ENCODE measurements at places on chromosomes 11 and 22.

- DNase-seq: no peak
These were observed 6.8 kb downstream of the C11orf21 start for GRCh38 chr11:2294926-2295290.

DNA sequence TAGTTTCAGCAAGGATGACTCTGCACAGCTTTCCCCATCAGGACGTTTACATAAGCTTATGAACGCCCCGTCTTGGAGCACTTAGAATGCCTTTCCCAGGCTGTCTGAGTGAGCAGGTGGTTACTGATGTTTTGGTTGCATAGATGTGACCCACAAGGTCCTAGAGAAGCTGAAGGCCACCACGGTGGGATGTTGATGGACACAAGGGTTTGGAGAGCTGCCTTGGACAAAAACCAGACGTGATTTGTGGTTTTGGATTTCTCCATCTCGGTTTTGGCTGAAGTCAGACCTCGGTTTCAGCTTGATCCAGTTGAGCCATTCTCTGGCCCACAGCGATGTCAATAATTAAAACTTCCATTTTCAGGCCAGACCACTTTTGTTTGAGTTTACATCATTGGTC is 151.9 kb downstream of the LDLRAD3 start:
- DNase-seq: no peak

DNA sequence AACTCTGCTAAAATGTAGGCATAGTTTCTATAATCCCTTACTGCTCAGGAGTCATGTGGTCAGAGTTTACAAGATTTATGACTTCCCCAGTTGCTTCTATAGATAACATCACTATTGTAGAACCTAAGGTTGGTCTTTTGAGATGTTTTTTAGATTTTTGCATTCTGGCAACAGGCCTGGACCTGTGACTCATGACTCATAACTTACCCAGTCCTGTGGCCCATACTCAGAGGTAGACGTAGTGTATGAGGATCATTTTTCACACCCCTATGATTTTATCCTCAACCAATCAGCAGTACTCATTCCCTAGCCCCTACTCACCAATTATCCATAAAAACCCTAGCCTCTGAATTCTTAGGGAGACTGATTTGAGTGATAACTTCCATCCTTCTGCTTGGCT is 384.4 kb upstream of the DDI1 start:
- no peak for DNase-seq

GRCh38 chr11:2289350-2289749 is 12.4 kb downstream of the C11orf21 start:
- DNase-seq: no peak
